ENCODE measurements at places on chromosomes 4 and X.

DNA sequence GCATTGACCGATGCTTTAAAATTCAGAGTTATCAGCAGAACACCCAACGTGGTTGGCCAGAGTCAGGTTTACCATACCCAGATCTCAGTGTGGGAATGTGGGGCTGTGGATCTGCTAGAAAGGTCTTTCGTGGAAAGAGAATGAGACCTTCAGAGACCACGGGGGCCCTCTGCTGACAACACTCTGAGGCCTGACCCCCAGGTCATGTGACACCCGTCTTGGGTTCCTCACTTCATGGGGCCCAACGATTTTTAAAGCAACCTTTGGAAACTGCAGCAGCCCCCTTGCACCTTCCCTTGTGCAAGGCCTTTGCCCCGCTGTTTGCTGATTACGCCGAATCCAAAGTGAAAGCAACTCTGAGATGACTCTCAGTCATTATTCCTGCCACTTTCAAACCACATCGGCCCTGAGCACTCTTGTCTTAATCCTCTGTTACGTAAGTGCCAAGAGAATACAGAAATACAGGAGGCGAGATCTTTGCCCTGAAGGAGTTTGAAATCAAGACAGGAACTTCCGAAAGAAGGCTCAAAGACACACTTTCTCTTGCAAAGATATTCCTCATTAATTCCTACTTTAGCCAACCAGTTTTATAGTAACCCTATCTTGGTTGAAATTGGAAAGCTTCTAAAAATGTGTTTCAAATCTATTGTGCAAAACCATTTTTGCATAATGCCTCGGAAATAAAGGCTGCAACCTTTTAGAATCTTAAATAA is 88.3 kb downstream of the EVC2 start:
- DNase-seq: no peak

GRCh38 chr4:62618042-62618441 is 1417.9 kb downstream of the ADGRL3 start:
- no peak for DNase-seq

DNA sequence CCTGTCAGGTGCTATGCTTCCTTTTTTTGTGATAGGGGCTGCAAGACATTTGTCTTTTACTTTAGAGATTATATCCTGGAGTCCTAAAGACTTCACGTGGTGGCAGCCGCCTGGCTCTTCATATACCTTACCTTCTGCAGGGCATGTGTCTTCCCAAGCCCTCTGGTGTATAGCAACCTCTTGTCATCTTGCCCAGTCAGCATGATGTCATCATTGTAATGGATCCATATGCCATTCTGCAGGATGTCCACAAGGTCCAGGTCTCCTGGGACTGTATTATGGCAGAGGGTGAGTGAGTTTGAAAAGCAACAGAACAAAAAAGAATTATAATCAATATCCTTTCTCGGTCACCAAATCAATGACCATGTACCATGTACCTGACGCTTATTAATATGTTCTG is 82.2 kb upstream of the SCOC start:
- DNase-seq: no peak

GRCh38 chr4:137576446-137576845 is 44.2 kb upstream of the PCDH18 start:
- DNase-seq: no peak

DNA sequence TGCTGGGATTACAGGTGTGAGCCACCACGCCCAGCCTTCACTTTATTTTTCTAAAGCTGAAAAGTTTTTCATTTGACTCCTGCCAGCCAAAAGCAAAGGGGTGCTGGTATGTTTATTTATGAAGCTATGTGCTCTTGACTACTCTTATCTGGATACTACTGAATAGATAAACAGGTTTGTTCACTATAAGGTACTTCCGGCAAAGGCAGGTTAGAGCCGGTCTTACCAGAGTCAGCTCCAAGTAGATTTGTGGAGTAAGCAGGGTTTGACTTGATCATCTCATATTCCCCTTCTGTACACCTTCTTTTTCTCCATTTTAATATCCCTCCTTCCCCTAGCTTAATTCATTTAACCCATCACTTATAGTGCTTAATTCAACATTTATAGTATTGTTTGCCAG is 175.4 kb upstream of the MBNL3 start:
- DNase-seq: no peak

Data from keratinocyte (primary cell).